ENCODE measurements at places on chromosomes 7 and 10.

GRCh38 chr10:80474597-80474910, 20.4 kb downstream of the TSPAN14 start:
- DNase-seq, result no peak

GRCh38 chr7:68224041-68224741, 1227.6 kb downstream of the TYW1 start:
- no peak for DNase-seq

DNA sequence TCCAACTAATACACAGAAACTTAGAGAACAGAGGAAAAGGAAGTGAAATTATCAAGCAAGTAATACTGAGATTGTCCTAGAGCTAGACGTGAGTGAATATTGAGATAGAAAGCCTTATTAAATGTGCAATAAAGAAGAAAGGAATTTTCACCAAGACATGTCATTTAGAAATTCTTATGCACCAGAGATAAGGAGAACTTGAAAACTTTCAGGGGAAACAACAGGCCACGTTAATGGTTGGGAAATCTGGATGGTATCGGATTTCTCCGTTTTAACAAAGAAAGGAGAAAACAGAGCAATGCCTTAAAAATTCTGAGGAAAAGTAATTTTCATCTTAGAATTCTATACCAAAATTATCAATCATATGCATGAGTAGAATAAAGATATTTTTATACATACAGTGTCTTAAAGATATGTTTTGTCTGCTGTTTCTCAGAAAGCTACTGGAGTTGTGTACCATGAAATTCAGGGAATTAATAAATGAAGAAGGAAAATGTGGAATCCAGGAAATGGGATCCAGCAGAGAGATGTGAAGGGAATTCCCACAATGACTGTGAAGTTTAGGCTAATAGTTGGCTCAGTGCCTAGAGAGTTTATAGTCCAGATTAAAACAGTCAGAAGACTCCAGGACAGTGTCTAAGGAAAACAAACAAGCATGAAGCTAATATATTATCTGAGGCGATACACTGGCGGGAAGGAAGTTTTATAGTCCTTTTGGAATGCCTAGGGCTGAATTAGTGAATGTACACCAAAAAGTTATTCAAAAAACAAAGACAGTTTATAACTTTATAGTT, 159.5 kb downstream of the PPP1R9A start:
- DNase-seq, result no peak

DNA sequence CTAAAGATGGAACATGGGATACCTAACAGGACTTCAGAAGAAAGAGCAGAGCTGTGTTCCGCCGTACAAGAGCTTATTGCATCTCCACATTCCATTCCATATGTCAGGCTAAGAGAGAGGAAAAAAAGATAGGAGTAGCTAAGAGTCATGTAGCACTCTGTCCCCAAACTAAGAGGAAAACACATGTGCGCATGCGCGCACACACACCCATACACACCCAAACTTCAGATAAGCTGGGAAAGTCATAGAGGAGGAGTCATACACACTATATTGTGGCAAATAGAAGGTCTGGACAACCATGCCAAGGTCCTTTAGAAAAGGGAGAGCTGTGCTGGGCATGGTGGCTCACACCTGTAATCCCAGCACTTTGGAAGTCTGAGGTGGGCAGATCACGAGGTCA, 132.4 kb downstream of the RAB11FIP2 start:
- DNase-seq, result no peak

DNA sequence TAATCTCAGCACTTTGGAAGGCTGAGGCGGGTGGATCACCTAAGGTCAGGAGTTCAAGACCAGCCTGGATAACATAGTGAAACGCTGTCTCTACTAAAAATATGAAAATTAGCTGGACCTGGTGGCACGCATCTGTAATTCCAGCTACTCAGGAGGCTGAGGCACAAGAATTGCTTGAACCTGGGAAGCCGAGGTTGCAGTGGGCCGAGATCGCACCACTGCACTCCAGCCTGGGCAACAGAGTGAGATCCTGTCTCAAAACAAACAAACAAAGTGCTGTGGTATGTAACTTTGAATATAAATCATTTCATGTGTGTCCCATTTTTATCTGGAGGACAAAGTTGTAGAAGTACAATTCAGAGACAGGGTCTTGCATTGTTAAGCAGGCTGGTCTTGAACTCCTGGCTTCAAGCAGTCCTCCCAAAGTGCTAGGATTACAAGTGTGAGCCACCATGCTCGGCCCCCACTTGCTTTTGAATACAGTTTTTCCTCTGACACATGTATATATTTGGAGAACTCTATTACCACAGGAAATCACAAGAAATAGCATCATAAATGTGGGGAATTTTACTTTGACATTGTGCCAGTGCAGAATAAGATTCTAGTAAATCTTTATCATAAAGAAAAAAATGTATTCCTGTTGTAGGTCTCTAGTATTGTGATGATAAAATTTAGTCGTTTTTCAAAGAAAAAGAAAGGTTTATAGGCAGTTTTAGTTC, 32.6 kb downstream of the PTPN12 start:
- DNase-seq, result no peak

DNA sequence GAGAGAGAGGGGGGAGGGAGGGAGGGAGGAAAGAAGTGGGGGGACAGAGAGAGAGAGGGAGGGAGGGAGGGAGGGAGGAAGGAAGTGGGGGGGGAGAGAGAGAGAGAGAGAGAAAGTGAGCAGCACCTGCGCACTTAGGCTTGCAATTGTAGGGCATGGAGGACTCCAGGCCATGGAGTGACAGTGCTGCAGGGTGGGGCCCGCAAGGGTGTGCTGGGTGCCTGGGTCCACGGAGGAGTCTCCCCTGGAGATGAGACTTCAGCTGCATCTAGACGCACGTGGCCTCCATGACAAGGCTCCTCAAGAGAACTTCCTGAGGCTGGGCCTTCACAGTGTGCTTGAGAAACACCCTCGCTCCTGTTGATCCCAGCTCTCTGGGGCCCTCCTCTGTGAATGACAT, 44.5 kb downstream of the CLRN3 start:
- DNase-seq, result no peak

DNA sequence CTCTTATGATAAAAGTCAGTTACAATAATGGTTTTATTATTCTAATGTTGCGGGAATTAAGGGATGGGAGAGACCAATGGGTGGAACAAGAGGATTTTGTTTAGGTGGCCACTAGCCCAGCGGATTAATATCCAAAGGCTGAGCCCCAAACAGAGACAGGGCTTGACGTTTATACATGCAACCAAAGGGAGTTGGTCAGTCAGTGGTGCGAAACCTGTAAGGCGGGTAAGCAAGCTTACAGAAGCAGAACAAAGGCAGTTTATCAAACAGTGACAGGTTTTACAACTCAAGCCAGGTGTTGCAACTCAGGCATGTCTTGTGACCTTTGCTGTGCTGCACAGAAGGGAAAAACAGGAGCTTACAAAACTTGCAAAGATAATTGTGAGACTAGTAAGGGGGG, 622.9 kb upstream of the MBL2 start:
- DNase-seq, result no peak

GRCh38 chr10:5510281-5511072, 11.1 kb upstream of the CALML5 start:
- DNase-seq, result no peak

DNA sequence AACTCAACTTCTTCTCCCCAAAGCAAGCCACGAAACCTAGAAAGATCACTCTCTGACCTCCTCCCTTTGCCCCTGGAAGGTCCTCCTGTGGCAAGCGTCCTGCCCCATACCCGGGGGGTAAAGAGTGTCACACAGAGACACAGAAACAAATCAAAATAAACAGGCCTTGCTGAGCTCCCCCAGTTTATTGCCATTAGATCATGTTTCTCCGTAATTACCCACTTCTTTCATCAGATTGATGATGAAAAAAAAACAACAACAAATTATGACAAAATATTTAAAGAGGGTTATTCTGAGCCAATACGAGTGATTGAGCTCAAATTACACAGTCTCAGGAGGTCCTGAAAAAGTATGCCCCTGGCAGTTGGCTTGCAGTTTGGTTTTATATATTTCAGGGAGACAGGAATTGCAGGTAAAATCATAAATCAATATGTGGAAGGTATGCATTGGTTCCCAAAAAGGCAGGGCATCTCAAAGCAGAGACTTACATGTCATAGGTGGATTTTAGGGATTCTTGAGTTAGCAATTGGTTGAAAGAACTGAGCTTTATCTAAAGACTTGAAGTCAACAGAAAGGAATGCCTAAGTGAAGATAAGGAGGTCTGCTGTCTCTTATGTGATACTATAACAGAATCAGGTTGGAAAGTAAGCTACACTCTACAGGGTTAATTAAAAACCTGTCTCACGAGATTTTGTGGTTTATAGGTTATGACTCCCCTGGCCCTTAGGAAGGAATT, 86.2 kb downstream of the APBB1IP start:
- DNase-seq, result no peak

DNA sequence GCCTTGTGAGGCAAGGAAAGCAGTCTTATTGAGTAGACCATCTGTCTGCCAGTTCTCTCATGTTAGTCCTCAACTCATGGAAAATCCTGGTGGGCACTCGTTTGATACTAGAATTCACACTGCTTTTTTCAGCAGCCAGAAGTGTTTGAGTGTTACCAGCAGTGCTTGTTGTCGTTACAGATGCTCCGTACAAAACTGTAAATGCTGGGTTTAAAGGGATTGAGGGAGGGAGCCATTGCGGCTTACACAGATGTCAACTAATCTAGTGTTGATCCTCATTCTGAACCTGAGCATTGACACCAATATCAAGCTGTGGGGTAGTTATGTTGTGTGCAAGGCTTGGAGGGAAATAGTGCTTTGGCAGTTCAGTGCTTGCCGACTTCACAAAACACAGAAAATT, 348.6 kb downstream of the AUTS2 start:
- DNase-seq, result no peak

DNA sequence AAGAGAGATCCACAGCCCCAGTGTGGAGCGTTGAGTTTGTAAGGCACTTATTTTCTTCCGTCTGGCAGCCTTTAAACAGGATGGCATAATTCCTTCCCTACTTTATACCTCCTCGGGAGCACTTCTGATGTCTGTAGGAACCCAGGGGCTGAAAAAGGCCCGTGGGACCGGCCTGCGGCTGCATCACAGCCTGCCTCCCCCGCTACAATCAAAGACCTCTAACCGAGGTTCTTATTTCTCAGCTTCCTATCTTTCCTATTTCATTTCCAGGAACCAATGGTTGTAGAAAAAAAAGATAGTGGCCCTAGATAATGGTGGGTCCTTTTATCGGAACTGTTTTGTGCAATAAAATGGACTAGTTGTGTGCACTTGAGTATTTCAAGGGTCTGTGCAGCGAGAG, 4.1 kb upstream of the CTBP2 start:
- no peak for DNase-seq

DNA sequence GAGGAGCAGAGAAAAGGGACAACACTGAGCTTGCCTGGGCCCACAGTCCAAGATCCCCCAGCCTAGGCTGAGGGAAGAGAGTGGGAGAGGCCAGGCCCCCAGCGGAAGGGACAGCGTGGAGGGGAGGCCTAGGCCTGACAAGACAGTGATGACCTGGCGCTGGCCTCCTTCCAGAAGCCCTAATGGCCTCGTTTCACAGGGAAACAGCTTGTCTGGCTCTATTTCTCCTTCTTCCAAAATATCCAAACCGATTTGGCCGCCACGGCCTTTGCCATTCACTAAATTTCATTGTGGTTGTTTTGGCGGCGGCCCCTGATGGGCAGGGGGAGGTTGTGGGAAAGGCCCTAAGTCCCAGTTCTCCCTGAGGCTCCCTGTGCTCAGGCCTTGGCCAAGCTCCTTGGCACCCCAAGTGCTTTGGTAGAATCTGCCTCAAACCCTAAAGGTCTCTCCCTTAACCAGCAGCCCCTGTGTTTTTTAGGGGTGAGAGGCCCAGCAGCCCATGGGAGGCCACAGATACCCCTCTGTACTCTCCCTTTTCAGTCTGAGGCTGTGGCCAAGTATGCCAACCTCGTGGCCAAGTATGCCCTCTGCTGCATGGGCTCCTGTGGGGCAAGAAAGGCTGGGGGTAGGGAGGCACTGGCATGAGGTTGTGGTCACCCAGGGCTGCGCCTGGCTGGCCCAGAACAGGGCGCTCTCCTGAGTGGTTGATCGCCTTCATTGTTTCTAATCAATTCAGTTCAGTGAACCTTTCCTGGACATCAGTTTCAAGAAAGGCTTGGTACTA, 37.3 kb downstream of the PAX2 start:
- no peak for DNase-seq

- no peak for DNase-seq
These were observed 47.8 kb upstream of the CALCR start for GRCh38 chr7:93622036-93623033.

- DNase-seq, result no peak
These were observed 1.1 kb upstream of the MKLN1 start for GRCh38 chr7:131326576-131326975.

GRCh38 chr7:19971956-19972355, 198.5 kb upstream of the TMEM196 start:
- no peak for DNase-seq

GRCh38 chr7:105707967-105708762, 126.9 kb upstream of the EFCAB10 start:
- peak; percentile 5 for DNase-seq

DNA sequence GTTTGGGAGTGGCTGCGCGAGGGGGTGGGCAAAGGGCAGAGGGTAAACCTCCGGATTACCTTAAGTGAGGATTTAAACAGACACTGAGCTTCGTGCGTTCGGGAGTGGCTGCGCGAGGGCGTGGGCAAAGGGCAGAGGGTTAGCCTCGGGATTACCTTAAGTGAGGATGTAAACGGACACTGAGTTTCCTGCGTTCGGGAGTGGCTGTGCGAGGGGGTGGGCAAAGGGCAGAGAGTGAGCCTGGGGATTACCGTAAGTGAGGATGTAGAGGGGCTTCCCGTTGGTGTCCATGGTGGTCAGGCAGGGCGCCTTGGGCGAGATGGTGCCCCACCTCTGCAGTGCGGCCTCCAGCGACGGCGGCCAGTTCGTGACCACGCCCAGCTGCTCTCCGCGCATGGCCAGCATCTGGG, 275.8 kb downstream of the DIP2C start:
- DNase-seq, result no peak

DNA sequence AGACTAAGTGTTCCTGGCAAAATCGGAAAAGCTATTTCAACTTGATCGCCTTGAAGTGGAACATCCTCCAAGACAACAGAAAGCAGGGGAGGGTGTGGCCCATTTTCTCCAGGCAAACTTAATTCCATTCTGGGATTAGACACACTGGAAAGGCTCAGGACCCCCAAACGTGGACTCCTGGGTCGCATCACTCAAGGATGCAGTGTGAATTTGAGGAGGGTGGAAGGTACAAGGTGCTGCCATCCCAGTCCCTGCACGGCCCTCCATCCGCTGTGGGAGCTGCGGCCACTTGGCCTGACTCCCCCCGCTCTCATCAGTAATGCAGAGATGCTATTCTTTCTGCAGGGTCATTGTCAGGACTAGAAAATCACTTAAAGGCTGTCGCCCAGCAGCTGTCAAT, 2.4 kb downstream of the CNPY1 start:
- no peak for DNase-seq

DNA sequence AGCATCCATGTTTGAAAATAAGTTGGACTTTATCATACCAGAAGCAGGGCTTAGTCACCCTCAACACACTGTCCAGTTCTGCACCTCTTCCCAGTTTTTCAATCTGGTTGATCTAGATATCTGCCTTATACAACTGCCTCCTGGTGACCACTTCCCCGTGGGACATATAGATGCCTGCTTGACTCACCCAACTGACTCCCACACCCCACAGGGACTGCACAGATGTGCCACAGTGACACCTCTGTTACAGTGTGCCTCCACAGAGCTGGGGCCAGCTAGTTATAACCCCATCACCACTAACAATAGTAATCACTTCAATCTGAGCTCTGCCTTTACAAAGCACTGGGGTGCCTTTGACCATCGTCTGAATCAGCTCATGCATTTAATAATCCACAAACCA, 82.6 kb upstream of the AOAH start:
- DNase-seq, result no peak
